Stimulated activated CD4-positive, alpha-beta T cell treated with anti-CD3 and anti-CD28 coated beads, Interleukin-12 subunit alpha, Interleukin-12 subunit beta, amount 100 ng/mL, for 48 hours (primary cell): ENCODE measurements at places on chromosomes 1 and 21.

GRCh38 chr21:43981151-43981870, 30.8 kb upstream of the TRAPPC10 start:
- no peak for DNase-seq

GRCh38 chr1:59139396-59139795, 157.5 kb upstream of the FGGY start:
- DNase-seq: no peak

DNA sequence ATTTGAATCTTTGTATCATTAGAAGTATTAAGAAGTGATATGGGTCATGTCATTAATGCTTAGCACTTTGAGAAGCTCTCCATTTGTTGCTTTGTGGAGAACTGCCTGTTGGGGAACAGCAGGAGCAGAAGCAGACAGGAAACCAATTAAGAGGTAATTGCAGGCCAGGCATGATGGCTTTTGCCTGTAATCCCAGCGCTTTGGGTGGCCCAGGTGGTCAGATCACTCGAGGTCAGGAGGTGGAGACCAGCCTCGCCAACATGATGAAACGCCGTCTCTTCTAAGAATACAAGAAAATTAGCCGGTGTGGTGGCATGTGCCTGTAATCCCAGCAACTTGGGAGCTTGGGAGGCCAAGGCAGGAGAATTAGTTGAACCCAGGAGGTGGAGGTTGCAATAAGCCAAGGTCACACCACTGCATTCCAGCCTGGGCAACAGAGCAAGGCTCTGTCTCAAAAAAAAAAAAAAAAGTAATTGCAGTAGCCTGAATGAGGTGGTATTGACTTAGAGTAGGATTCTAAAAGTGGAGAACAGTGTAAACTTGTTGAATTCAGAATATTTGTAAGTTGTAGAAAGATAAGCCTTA, 57.8 kb upstream of the FASLG start:
- no peak for DNase-seq

- no peak for DNase-seq
Measured at GRCh38 chr1:206694171-206695124, 9.7 kb downstream of the MAPKAPK2 start.

- peak; percentile 28 for DNase-seq
Measured at GRCh38 chr1:150066838-150067183, 765 bp upstream of the VPS45 start.

GRCh38 chr1:52502789-52503188, 50.1 kb downstream of the TUT4 start:
- no peak for DNase-seq

DNA sequence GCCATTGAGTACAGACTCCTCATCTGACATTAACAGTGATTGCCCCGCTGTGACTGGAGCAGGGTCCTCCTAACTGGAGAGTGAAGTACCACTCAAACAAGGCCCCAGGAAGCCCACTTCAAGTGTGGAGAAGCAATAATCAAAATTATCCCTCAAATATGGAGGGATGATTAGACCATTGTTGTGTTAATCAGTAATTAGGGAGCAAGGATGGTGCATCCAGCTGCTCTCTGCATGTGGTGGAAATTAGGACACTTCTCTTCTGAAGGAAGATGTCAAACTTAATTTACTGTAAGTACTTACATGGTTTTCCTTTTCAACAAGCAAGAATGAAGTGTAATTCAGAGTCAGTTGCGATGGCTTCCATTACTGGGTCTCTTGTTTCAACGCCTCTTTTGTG, 3.4 kb upstream of the ZP4 start:
- no peak for DNase-seq

GRCh38 chr1:30877205-30877912, 31.2 kb downstream of the SDC3 start:
- DNase-seq: no peak

DNA sequence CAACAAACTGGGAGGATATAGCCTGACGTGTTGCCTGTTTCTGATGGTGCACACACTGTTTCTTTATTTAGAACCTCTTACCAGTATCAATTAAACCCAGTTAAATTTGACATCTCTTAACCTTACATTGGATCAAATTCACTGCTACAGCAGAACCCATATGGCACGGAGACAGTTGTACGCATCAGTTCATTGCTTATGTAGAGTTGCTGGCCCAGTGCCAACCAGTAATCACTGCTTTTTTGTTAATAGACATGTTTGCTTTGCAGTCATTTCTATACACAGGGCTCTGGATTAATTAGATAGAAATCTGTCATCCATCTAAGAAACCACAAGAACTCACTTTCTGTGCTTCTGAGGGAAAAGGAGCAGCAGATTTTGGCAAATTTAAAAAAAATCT, 154.0 kb downstream of the RWDD3 start:
- DNase-seq: no peak

DNA sequence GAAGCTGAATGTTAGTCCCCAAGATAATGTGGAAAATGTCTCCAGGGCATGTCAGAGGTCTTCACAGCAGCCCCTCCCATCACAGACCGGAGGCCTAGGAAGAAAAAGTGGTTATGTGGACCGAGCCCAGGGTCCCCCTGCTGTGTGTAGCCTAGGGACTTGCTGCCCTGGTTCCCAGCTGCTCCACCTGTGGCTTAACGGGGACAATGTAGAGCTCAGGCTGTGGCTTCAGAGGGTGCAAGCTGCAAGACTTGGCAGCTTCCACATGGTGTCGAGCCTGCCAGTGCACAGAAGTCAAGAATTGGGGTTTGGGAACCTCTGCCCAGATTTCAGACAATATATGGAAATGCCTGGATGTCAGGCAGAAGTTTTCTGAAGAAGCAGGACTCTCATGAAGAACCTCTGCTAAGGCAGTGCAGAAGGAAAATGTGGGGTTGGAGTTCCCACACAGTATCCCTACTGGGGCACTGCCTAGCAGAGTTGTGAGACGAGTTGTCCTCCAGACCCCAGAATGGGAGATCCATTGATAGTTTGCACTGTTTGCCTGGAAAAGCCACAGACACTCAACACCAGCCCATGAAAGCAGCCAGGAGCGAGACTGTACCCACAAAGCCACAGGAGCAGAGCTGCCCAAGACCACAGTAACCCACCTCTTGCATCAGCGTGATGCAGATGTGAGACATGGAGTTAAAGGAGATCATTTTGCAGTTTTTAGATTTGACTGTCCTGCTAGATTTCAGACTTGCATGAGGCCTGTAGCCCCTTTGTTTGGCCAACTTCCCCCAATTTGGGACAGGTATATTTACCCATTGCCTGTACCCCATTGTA, 204.9 kb downstream of the MRPL39 start:
- no peak for DNase-seq

DNA sequence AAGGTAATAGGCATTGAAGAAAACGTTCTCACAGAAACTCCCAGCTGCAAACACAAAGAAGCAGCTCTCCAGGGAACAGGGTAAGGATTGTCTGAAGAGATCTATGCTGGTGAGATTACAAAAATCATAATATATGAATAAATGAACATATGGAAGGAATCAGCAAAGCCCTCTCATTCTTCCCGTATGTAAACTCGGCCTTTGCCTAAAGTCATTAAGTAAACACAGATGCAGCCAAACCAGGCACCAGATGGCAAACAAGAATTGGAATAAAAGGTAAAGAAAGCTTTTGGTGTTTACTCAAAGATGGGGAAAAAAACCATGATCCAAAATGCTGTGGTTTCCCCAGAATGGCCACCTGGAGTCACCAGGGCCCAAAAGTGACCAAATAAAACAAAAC, 76.6 kb upstream of the HOOK1 start:
- no peak for DNase-seq

DNA sequence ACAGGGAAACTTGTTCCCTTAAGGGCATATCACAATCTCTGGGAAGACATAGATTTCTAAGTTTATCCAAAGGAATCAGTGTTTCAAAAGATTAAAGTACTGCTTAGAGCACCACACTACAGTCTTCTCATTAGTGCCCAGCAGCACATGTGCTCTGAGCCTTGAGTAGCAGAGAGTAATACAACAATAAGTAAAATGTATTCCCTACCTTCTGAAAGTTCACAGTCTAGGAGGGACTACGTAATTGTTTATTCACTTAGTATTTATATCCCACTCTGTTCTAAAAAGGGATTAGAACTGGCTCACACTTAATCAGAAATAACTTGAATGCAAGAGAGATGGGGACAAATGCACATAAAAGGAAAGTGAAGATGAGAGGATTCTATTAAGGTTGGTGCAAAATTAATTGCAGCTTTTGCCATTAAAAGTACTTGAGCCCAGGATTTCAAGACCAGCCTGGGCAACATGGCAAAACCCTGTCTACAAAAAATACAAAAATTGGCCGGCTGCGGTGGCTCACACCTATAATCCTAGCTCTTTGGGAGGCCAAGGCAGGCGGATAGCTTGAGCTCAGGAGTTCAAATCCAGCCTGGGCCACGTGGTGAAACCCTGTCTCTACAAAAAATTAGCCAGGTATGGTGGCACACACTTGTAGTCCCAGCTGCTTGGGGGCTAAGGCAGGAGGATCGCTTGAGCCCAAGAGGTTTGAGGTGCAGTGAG, 9.0 kb downstream of the SYNC start:
- DNase-seq: no peak

- no peak for DNase-seq
Measured at GRCh38 chr1:12851779-12852178, 3.3 kb upstream of the HNRNPCL1 start.

- no peak for DNase-seq
Measured at GRCh38 chr1:16175610-16176553, 20.0 kb upstream of the EPHA2 start.

- no peak for DNase-seq
Measured at GRCh38 chr1:7781501-7781900, 2.6 kb upstream of the PER3 start.

DNA sequence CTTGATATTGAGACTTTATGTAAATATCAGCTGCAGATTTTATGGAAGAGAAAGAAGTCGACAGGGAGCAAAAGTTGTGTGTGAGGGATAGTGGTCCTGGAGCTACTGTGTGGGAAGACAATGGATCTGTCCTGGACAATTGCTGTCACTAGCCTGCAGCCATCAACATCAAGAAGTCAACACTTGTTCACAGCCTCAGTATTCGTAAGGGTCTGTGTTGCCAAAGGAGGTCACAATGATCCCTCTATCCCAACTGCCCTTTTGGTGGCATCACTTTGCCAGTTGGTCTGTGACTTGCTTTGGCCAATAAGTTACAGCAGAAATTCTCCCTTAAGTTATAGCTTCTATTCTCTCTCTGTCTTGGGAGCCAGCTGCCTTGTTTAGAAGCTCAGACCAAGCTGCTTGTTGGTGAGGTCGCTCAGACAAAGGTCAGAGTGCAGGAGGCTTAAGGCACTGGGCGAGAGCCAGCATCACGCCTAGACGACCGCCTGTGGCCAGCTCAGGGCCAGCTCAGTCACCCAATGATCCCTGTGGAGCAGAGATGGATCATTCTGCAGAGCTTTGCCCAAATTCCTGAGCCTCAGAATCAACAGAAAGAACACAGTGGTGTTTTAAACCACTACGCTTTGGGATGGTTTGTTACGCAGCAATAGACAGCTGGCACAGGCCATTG, 134.9 kb downstream of the RHOU start:
- DNase-seq: no peak

GRCh38 chr1:101131239-101131843, 105.5 kb upstream of the S1PR1 start:
- no peak for DNase-seq
